ENCODE measurements at places on chromosomes 3 and 15.

DNA sequence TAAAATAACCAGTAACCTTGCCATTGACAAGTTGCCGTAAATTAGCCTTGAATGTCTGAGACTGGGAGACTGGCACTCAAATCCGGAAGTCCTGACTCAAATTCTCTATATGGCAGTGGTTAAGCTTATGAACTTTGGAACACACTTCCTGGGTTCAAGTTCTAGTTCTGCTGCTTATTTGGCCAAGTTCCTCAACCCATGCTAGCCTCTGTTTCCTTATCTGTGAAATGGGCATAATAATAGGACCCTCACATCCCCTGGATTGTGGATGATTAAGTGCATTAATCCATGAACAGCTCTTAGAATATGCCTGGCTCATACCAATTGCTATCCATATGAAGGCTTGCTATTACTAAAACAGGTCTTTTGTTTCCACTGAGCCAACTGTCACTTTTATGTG lies 311.5 kb downstream of the EDEM1 start:
- no peak for DNase-seq

DNA sequence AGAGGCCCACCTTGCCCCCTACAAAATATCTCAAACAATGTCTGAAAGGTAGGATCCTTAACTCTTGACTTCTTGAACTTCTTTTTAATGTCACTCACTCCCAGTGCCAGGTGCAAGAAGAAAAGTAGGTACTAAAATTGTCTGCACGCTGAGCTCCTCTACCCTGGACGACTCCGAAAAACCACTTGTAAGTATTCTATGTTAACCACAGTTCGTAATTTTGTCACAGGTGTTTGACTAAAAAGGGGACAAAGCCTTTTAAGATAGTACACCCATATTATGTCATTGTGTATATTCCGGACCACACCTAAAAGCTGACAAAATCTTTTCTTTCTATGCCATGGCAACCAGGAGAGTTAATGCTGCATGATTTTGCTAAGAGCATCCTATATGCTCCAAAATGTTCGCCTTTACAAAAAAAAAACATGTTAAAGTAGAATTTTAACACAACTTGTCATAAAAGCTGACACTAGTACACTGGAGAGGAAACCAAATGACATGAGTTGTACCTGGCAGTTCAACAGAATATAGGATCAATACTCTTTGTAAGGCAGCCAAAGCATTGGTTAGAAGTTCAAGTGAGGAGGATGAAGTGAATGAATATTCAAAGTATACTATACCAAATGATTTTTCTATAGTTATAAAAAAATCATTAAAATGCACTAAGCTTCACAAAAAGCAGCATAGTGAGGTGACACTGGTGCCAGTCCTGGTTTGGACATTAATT lies 210.5 kb downstream of the FOXP1 start:
- no peak for DNase-seq

DNA sequence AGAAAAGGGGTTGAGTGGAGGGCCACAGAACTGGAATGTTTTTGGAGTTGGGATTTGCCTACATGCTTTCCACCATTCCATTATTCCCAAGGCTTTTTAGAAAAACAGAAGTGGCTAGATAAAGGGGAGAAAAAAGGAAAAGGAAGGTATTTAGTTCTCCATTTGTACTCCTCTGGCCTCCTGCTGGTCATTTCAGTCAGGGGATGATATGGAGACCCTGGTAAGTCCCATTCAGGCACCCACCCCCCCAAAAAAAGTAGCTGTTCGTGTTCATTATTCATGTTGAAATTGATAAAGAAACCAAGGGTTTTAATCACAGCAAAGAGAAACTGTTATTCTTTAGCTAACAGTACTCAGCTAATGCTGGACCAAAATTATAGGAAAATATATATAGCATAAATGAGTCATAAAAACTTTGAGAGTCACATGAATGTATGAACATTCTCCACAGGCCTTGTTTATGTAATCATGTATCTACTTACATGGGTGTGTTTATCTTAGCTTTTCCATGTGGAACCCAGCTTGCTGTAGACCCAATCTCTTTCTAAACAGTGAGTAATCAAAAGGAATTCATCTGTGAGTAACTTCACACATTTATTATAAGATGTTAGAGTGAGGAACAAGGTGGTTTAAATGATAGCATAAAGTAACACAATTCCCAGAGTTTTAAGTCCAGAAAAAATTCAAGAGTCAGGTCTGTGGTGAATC lies 167.2 kb downstream of the KCNMB2 start:
- DNase-seq: no peak

- no peak for DNase-seq
Observed at GRCh38 chr3:127817406-127817841, 4.9 kb downstream of the MGLL start.

DNA sequence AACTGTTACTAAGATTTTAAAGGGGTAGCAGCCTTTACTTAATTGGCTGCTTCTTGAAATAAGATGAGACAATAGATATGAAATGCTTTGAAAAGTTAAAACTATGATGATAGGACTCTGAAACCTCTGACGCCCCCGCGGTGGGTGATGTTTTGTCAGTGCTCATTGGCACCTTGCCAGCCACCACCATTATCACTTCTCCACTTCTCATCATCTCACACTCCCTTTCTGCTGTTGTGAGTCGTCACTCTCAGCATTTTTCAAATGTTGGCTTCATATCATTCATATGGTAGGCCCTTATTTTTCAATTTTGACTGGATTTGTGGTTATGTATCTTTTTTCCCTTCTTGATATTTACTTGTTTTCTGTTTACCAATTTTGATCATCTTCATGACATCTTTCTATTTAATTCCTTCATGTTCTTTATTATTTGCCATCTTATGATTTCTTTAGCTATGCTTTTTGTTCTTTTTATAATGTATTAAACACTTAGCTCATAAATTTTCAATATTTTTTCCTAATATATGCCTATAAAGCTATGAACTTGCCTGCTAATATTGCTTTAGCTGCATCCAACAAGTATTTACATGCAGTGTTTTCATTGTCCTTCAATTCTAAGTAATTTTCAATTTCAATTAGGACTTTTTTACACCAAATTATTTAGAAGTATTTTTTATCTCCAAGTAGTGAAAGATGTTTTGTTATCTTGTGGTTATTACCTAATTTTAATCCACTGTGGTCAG lies 30.3 kb upstream of the SKOR1 start:
- no peak for DNase-seq

DNA sequence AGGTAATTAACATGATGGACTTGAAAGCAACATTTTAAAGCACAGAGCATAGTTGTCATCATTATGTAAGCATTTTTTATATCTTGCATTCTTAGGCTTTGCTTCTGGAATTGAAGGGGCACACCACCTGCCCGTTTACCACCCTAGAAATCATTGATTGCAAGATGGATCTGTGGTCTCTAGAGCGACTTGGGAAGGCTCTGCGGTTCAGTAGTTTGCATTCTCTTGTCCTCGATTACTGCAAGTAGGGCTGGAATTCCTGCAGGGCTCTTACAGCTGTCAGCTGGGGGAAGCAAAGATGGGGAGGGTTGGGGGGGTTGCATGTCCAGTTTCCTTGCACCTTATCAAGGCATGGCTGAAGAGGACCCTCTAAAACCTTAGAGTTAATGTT lies 56.7 kb upstream of the RNF7 start:
- no peak for DNase-seq

- no peak for DNase-seq
Observed at GRCh38 chr3:44903314-44903713, 28.9 kb downstream of the TGM4 start.

GRCh38 chr3:155941354-155941753 lies 70.9 kb downstream of the GMPS start:
- no peak for DNase-seq

DNA sequence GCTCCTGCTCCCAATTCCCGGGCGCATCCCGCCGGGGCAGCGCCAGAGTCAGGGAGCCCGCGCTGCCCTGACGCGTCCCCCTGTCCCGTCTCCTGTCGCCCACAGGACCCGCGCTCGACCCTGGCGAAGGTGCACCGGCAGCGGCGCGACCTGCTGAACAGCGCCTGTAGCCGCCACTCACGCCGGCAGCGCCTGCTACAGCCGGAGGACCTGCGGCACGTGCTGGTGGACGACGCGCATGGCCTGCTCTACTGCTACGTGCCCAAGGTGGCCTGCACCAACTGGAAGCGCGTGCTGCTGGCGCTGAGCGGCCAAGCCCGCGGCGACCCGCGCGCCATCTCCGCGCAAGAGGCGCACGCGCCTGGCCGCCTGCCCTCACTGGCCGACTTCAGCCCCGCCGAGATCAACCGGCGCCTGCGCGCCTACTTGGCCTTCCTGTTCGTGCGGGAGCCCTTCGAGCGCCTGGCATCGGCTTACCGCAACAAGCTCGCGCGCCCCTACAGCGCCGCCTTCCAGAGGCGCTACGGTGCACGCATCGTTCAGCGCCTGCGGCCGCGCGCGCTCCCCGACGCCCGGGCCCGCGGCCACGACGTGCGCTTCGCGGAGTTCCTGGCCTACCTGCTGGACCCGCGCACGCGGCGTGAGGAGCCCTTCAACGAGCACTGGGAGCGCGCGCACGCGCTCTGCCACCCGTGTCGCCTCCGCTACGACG lies 16.9 kb downstream of the C3orf22 start:
- DNase-seq: no peak

- DNase-seq: no peak
Observed at GRCh38 chr3:48835650-48836366, 11.9 kb downstream of the PRKAR2A start.

Data from stimulated activated CD8-positive, alpha-beta memory T cell treated with anti-CD3 and anti-CD28 coated beads, Interleukin-15, amount 100 ng/mL, for 1 hour (primary cell).